ENCODE measurements at places on chromosomes 5 and 9. TPM values are rescaled to one million over a fixed set of nuclear protein-coding genes. Genes with fewer than 3 reads are reported as not detected.

GRCh38 chr5:17064241-17064640, 128.2 kb upstream of the MYO10 start:
- no peak for DNase-seq
- H3K27me3 ChIP-seq, result no peaks in the 10 kb centered on the region
- no peak overlapping the region for H3K4me3 ChIP-seq
- no peaks in the 10 kb centered on the region for H3K4me1 ChIP-seq
- no peak overlapping the region for H3K27ac ChIP-seq
- no peaks in the 10 kb centered on the region for H3K36me3 ChIP-seq

DNA sequence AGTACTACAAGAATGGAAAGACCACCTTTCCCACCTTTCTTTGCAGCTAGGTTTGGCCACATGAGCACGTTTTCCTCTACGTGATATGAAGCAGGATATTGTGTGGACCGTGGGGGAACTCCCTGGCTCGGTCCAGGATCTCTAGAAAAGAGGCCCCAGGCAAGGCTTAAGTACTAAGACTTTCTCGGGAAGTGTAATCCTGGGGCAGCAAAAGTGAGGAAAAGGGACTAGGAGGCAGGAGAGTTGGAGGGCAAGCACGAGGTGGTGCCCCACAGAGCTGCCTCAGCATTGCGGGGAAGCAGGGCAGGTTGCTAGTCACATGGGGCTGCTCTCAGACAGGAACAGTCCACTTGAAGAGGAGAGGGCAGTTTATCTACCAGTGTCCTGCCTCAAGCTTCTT, 235.1 kb downstream of the GADD45G start:
- no peaks in the 10 kb centered on the region for H3K36me3 ChIP-seq
- H3K4me1 ChIP-seq, result no peaks in the 10 kb centered on the region
- H3K27ac ChIP-seq, result no peak overlapping the region
- no peak overlapping the region for H3K4me3 ChIP-seq
- DNase-seq, result no peak
- H3K27me3 ChIP-seq, result no peaks in the 10 kb centered on the region

DNA sequence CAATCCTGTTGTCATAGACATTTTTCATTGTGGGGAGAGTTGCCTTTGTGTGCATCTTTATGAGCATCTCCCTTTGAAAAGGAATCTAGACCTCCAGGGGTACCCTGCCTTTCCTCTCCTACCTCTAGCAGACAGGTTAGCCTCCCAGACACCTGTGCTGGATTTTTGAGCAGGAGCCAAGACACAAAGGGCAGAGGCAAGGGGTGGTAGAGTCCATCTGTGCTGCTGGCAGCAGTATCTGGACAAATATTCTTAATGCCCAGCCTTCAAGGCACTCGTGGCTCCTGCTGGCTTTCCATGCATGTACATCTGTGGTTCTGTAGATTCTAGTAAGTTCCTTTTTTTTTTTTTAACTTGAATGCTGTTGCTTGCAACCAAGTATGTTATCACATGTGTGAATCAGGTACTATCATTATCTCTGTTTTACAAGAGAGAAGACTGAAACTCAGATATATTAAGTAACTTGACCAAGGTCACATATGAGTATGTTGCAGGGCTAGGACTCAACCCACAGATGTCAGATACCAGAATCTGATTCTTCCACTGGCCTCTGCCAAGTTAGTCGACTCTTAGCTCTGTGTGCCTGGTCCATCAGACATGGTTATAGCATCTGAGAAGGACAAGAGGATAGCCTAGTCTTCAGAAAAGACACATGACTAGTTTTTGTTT, 32.9 kb upstream of the GPR151 start:
- no peak overlapping the region for H3K27ac ChIP-seq
- H3K36me3 ChIP-seq, result no peaks in the 10 kb centered on the region
- H3K4me1 ChIP-seq, result no peaks in the 10 kb centered on the region
- no peaks in the 10 kb centered on the region for H3K27me3 ChIP-seq
- DNase-seq, result no peak

- DNase-seq, result no peak
- no peaks in the 10 kb centered on the region for H3K27me3 ChIP-seq
- H3K4me1 ChIP-seq, result peaks cover 7% of the 10 kb centered on the region
- no peaks in the 10 kb centered on the region for H3K36me3 ChIP-seq
- no peak overlapping the region for H3K4me3 ChIP-seq
These were observed 2.0 kb upstream of the SPATA31E1 start for GRCh38 chr9:87880683-87881082.

DNA sequence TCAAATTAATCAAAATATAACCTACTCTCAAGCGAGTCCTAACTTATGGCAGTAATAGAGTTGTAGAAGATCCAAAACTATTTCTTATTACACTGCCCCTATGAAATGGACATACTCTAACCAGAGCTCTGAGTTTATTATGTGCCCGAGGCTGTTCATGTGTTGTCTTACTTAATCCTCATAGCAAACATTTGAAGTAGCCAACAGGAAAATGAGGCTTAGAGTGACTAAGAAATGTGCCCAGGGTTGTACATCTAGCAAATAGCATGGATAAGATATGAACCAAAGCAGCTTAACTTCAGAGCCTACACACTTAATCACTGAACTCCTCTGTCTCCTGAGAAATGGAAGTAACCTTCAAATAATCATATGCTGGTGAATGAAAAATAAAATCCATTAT, 1551.7 kb downstream of the MAT2B start:
- no peak overlapping the region for H3K27ac ChIP-seq
- no peaks in the 10 kb centered on the region for H3K36me3 ChIP-seq
- no peaks in the 10 kb centered on the region for H3K4me1 ChIP-seq
- no peak for DNase-seq
- H3K4me3 ChIP-seq, result no peak overlapping the region

GRCh38 chr9:16100537-16101091, 547.8 kb downstream of the CCDC171 start:
- no peaks in the 10 kb centered on the region for H3K27me3 ChIP-seq
- no peak overlapping the region for H3K4me3 ChIP-seq
- peaks cover 6% of the 10 kb centered on the region for H3K4me1 ChIP-seq

GRCh38 chr9:77872863-77873262, 158.7 kb downstream of the GNAQ start:
- no peak overlapping the region for H3K27ac ChIP-seq
- no peak overlapping the region for H3K4me3 ChIP-seq
- peaks cover 4% of the 10 kb centered on the region for H3K4me1 ChIP-seq
- DNase-seq, result no peak
- no peaks in the 10 kb centered on the region for H3K36me3 ChIP-seq

- peak overlapping the region; percentile 80 for H3K4me3 ChIP-seq
- H3K27me3 ChIP-seq, result no peaks in the 10 kb centered on the region
- peaks cover 5% of the 10 kb centered on the region for H3K4me1 ChIP-seq
- H3K36me3 ChIP-seq, result peaks cover 12% of the 10 kb centered on the region
- DNase-seq, result no peak
- peak overlapping the region; percentile 89 for H3K27ac ChIP-seq
These were observed 743 bp downstream of the NR3C1 start for GRCh38 chr5:143402553-143403333.

The SLC45A2 gene
- 0.59 TPM for total RNA-seq

The FREM1 gene
- total RNA-seq, result 0.72 TPM

The GRM6 gene
- total RNA-seq, result not detected

The SAXO1 gene
- under 0.01 TPM for total RNA-seq

The TAF11L14 gene
- total RNA-seq, result not detected

Measured in osteoblast (primary cell).